Neuronal stem cell (in vitro differentiated cells): ENCODE measurements at places on chromosomes 1 and 21.

DNA sequence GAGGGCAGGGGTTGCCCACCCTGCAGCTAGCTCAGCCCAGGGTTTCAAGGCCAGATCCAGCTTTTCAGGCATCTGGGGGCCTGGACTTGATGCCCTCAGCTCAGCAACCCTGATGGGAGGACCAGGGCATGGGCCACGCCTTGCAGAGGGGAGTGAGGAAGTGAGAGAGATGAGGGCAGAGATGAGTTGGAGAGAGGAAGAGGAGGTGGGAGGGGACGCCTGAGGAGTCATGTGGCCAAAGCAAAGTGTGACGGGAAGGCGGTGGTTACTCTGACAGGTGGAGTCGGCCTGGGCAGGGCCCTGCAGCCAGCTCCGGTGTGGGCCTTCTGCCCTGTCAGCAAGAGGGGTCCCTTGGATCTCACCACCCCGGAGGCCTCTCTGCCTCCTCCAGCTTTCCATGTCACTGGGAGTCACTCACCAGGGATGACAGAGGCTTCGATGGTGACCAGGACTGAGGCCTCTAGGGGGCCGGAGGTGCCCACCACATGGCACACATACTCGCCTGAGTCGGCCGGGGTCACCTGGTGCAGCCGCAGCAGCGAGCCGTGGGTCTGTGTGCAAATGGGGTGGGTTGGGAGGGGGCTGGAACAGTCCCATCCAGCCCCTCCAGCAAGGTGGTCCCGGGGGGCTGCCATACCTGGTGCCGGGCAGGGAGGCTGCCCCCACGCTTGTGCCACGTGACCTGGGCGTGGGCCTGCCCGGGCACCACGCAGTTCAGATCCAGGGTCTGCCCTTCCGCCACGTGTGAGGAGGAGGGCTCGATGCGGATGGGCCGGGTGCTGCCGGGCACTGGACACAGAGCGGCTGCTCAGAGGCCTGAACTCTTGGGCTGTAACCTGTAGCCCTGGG is 40.4 kb downstream of the LDLRAD2 start:
- DNase-seq: no peak

DNA sequence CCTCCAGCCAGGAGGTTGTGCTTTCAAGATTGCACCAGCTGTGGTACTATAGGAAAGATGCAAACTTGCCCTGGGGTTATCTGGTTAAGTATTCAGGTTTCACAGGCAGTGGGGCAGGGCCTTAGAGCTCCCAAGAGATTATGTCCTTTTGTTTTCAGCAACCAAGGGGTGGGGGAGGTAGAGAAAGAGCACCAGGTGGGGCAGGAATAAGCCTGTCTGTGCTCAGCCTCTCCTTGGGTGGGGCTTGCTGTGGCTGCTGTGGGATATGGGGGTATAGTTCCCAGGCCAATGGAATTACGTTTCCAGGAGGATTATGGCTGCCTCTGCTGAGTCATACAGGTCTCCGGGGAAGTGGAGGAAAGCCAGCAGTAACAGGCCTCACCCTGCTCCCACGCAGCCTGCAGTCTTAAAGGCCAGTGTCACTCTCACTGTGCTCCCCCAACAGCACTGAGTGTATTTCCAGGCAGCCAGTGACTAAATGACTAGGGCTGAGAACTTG is 508.6 kb downstream of the RWDD3 start:
- no peak for DNase-seq

DNA sequence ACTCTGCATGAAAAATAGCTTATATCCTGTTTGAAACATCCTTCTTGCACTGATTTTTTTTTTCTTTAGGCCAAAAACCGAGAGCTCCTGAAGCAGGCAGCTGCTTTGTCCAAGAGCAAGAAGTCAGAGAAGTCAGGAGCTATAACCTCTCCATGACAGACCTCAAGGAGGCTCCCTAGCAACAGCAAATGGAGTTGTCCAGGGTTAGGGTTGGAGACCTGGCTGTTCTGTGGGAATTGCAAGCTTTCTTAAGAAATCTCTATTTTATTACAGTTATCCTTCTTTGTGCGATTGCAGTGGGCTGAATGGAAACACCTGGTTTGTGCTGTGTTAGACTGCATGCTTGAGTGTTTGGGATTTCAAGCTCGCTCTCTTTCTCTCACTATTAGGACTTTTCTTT is 12.6 kb upstream of the STX12 start:
- no peak for DNase-seq

DNA sequence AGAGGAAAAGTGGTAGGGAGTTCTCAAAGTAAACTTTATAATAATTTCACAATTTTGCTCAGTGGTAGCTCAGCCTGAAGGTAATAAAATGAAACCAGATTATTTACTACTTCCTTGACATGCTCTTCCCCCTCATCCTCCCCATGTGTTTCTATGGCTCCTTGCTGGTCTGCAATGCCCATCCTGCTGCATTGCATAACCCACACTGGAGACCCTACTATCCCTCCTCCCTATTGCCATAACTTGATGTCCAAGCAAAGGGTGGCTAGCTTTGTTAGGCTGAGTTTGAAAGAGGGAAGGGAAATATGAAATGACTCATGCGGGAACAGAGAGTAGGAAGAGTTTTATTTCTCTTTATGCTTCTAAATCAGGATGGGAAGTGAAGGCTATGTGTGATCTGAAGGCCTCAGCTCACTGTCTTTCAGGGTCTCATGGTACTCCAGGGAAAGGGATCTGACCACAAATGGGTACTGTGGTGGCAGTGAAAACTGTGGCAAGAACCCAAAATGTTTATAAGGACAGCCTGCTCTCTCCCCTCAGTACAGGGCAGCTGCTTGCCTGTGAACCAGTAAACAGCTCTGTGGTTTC is 36.4 kb upstream of the HSD17B7 start:
- no peak for DNase-seq

DNA sequence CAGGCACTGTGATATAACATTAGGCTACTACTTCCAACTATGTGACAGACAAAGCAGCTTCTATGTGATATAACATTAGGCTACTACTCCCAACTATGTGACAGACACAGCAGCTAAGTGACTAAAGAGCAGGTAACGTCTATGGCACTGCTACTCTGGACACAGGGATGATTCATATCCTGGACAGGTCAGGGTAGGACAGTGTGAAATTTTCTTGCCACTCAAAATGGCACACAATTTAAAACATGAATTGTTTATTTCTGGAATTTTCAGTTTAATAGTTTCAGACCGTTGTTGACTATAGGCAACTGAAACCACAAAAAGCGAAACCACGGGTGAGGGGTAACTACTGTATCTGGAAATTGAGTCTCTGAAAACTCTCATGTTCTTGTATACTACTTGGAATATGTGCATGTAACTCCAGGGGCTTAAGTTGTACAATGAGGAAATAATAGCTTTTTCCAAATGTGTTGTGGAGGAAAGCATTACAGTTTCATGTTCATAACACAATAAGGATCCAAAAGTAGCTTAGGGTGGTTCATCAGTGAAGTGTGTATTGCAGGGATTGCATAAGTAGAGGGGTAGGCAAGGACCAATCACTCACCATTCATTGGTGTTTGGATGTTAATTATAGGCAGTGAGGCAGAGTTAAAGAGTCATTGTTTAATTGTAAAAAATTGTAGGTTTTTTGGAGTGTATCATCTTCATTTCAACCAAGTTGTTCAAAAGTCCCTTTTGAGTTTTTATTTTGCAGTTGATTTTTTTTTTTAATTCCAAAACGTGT is 5.3 kb downstream of the DTL start:
- no peak for DNase-seq

DNA sequence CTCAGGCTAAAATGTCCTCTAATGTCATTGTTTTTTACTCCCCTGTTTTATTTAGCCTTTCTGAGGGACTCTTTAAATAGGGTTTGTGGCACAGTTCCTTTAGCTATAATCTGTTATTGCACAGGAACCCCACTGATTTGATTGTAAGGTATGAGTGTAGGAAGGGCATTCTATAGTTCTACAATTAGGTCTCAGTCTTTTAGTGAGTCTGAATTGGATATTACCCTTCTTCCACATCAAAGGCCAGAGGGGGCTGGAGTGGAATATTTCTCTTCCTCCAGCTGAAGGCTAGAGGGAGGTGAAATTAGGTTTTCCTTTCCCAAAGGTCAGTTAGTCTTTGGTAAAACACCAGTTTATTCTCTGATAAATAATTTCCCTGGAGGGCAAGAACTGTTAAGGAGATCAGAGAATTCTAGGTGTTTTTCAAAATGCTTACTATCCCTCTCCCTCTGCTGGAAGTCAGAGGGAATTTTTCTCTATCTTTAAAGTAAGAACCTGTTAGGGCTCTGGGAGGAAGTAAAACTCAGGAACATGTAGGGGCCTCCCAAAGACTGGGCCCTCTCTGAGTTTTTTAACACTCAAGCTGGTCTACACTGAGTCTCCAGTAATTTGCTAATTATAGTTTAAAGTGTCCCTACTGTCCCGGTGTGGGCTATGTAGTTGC is 176.3 kb upstream of the ZNHIT6 start:
- no peak for DNase-seq

DNA sequence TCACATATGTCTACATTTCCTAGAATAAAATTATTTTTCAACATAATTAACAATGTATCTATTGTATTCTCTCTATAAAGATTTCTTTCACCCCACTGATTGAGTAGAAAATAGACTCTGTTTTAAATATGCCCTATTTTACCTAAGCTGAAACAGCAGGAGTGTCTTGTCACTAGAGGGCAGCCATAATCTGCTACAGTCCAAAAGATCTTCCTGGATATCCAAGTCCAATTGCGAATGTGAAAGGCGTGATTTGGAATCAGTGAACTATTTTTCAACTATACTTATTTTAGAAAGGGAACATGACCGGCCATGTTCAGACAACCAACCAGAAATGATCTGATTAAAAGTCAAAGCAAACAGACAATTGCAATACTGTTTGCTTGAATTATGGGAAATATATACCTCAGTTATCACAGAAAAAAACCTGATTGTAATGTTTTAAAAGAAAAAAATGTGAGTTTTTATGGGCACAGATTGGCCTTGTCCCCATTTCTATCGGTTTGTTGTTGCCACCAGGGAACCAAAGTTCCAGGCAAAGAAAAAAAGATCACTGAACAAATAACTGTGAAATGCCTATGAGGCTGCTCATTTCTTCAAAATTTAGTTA is 1211.0 kb upstream of the ADGRL4 start:
- DNase-seq: peak; percentile 5

GRCh38 chr1:16191309-16191708 is 21.1 kb downstream of the ARHGEF19 start:
- DNase-seq: no peak

GRCh38 chr1:181089017-181089675 is 646 bp downstream of the IER5 start:
- no peak for DNase-seq

DNA sequence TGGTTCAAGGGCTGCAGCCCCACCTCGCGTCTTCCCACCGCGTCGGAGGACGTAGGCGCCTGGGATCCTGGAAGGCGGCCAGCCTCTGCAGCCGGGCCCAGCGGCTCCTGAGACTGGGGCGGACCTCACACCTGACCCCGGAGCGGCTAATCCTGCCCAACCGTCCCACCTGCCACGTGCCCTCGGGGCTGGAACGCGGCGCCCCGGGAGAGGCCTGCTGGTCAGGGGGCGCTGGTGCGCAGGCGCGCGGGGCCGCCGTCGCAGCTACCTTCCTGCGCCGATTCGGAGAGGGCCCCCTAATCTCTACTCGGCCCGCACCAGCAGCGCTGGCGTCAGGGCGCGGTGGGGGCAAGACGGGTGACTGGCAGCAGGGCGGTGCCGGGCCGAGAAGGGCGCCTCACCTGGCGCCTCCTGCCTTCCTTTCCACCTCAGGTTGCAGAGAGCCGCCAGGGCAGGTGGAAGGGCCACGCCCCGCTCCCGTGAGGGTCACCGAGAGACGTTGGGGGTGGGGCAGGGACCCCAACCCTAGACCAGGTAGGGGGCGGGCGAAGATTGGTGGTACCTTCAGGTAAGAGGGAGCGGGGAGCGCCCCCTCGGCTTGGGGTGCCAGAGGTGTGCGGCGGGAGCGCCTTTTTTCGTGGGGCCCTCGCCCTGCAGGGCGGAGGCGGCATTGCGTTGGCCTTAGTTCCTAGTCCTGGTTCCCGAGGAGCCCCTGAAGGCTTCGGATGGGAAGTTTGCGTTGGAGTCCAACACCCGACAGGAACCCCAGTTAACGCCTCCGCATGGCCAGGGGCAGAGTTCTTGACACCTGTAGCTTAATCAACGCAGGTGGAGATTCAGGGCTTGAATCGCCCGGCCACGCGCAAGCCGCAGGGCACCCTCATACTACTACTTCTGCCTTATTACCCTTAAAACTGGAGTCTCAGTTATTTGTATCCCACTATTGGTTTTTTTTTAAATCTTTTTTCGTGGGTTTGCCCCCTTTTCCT is at the start of gene TDRD5:
TSS of gene TDRD5 (plus strand) at position 241 of the 989 bp plus-strand sequence. CDS start 784 bp downstream, outside the sequence.
- no peak for DNase-seq

- no peak for DNase-seq
Observed at GRCh38 chr1:94873520-94874351, 53.2 kb downstream of the CNN3 start.

GRCh38 chr1:70893381-70893780 is 154.2 kb downstream of the PTGER3 start:
- no peak for DNase-seq

DNA sequence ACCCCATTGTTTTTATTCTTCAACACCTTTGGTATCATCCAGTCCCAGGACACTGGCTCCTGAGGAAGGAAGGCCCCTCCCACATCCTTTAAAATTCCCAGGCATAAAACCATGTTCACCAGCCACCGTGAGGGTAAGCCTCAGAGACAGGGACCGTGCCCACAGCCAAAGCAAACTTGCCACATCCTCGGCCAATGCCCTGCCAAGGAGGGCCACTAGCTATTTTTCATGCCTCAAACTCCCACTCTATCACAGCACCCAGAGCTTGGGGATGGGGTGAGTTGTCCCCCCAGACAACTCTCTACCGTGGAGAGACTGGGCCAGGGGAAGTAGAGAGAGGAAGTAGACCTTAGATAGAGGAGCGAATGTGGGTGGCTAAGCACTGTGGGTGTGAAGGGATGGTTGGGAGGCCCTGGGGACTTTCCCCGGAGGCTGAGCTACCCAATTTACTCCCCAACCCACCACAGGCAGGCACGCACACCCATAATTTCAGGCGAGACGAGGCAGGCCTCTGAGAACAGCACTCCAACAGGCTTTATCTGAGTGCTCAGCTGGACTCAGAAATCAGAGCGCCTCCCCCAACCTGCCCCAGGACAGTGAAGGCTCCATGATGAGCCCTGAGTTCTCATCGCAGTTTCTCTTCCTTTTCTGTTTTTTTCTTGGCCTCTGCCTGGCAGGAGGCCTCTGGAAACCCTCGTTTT is 15.9 kb upstream of the BTG2 start:
- DNase-seq: no peak

DNA sequence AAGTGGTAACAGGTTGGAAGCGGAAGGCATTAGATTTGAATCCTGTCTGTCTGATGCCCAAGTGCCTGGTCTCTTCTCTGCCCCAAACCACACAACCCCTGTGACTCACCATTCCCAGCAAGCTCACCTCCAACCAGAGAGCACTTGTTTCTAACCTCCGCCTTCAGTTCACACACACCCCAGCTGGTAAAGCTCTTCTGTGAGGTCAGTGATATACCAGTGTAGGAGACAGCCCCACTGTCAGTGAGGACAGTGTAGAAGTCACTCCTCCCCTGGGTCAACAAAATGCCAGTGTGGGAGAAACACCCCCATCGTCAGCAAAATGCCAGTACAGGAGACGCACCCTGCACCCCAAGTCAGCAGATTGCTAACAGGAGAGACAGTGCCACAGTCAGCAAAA is 2.6 kb downstream of the RIMS3 start:
- no peak for DNase-seq

- no peak for DNase-seq
Observed at GRCh38 chr1:47179988-47180563, 9.8 kb downstream of the PDZK1IP1 start.

- DNase-seq: no peak
Observed at GRCh38 chr1:229810961-229811360, 184.9 kb downstream of the URB2 start.
